ENCODE measurements at places on chromosomes 4 and X.

DNA sequence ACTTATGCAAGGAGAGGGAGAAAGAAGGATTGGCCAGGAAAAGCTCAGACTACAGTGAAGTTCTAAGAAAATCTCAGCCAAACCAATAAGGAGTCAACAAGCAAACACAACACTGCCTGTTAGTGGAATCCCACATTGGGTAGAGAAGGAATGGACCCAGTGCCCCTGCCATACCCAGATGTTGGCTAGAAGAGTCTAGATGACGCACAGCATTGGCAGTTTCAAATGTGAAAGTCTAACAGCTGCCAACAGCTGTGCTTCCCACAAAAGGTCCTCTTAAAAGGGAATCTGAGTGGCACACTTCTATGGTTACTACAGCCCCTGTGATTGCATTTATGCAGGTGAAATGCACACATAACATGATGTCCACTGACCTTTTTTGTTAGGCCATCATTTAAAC is 37.2 kb upstream of the CPEB2 start:
- DNase-seq = no peak

GRCh38 chrX:12210196-12210815 is 72.0 kb downstream of the FRMPD4 start:
- no peak for DNase-seq

DNA sequence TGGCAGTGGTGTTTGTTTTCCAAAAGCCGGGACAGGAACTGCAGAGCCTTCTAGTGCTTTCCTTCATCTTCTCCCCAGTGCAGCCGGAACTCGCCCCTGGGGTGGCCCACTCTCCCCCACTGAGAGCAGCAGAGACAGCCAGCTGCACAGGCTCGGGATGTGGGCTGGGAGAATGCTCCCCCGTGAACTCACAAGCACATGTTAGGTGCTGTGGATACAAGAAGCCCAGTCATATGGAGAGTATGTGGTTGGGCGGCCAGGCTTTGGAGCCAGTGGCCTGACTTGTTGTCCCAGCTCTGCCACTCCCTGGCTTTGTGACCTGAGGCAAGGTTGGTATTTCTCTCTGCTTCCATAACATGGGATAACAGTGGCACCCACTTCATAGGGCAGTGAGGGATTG is 9.4 kb upstream of the KIAA0232 start:
- no peak for DNase-seq

DNA sequence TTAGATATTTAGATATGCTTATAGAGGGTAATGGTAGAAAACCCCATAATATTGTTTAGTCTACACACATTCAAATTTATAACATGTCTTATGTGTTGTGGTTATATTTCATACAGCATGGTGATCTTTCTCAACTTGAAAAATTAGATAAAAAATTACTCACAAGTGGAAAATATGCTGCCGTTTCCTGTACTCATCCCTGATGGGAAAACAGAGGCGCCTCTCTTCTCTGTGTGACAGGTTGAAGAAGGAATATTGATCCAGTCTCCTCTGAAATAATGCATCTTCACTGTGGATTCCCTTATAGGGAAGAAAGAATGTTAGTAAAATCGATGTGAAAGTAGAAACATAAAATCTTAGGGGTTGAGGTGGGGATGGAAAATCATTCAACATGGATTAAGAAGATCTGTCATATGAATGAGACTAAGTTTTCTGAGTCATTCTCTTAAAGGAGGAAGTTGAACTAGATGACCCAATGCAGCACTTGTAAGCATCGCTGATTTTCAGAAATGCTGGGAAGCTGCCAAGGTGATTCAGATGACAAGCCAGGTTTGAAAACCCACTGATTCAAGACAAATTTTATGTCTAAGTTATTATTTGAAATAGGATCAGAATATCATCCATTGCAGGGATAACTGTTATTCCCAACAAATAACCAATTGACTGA is 70.7 kb downstream of the ANKRD50 start:
- DNase-seq = no peak

DNA sequence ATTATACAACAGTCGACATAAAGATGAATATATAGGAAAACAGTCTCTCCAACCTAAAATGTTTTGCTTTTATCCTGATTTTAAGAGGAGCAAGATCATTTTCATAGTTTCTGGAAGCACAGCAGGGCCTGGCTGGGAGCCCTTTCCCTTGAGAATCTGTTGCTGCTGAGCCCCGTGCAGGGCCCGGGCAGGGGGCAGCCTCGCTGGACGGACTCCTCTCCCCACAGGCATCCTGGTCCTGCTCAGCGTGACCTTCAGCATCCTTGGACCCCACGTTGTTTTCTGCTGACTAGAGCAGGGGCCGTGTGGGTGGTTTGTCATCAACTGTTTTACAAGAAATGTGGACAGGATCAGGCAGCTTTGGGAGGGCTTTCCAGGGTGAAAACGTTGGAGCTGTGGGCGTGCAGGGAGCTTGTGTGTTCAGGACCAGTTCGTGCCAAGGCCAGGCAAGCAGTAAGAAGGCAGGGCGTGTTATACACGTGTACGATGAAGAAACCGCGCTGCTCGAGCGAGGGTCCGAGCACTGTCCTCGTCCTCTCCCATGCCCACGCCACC is 25.0 kb downstream of the CPZ start:
- no peak for DNase-seq

DNA sequence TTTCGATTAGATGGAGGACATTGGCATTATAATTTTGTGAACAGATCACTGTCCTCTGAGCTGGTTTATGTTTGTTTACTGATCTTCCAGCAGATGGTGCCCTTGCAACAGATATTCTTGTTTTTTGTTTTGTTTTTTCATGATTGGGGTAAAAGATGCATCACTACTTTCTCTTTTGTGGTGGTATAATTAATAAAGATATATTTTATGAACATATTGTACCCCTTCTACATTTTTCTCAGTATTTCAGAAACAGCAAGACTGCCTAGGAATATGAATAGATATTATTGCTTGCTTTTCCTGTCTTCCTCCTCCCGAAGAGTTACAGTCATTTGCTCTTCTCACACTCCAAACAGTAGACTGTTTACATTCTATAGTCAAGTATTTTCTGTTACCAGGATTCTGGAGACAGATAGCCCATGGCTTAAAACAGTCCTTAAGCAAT is 905.2 kb downstream of the TRAM1L1 start:
- DNase-seq = peak; percentile 9

DNA sequence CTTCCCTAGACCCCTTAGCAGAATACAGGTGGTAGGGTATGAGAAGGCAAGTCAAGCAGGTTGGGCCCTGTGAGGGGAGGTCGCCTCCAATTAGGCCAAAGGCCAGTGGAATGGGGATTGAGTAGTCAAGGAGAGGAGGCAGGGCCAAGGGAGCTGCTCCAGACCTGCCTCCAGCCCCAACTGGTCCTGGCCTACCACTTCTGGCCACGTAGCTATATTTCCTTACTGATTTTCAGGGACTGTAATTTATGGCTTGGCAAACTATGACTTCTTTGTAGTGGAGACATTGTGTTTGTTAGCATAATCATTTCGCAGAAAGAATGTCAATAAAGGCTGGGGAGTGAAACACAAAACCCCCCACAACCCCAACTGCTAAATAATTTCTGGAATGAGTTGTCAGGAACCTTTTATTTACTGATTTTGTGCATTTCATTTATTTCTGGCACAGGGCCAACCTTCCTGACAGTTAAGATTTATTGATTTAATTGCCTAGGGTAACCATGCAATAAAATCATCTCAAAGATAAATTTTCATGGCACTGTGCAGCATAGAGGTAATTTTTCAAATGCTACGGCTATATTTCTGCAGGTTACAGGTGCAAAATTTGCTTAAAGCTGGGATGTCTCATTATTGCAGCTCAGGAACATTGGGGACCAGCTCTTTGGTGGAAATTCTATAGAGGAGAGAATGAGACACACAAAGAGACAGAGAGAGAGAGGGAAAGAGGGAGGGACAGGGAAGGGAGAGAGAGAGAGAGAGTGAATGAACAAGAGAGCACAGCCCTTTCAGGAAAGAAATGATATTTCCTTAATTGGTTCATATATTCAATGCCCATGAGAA is 494.9 kb downstream of the IDS start:
- peak; percentile 13 for DNase-seq

GRCh38 chr4:87037671-87038334 is 103.0 kb downstream of the AFF1 start:
- DNase-seq = no peak

GRCh38 chr4:169174247-169174646 is 96.5 kb downstream of the SH3RF1 start:
- no peak for DNase-seq

DNA sequence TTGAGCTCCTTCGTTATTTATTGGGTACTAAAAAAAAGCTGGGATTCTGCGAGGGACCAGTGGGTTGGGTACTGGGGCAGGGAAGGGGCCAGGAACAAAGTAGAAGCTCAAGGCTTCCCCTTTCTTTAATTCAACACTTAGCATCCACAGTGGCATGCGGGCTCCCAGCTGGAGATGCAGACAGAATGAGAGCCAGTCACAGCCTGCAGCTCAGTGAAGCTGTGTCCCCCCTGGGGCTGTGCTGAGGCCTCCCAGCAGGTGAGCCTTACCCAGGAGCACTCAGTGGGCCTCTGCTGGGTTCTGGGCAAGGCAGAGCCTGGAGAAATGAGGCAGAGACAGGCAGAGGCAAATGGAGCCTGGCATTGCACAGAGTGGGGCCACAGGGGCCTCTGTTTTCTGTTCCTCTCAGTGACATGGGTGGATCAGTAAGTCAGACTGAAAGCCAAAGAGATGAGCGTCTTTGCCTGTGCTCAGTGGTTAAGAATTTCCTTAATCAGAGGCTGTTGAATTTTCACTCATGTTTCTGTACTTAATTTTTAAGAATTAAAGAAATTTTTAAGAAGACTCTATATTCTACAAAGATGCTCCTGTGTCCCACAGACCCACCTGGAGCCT is 181.4 kb upstream of the RBPJ start:
- DNase-seq = no peak

DNA sequence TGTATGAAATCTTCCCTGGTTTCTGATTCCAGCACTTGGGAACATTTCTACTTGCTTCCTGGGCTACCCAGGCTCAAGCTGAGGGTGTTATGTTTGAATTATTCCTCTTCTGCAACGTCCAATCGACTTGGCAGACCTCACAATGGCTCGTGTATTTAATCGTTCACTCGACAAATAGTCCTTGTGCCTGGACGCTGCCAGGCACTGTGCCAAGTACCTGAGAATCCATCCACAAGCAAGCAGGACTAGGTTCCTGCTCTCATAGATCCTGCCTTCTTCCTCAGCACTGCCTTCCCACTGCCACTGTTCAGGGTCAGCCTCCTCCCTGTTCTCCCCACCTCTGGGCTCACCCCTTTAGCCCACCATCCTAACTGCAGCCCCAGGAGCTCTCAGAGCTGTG is 113.3 kb downstream of the EFNB1 start:
- no peak for DNase-seq

- DNase-seq = no peak
Measured at GRCh38 chrX:12421918-12422317, 283.6 kb downstream of the FRMPD4 start.

Measured in NCI-H1417 treated with DMSO at 0.1 percent for 48 hours (cell line).